ENCODE measurements at places on chromosomes 1 and 21.
A peak's percentile ranks its signal among the peaks of the same experiment; 100 is the strongest.

DNA sequence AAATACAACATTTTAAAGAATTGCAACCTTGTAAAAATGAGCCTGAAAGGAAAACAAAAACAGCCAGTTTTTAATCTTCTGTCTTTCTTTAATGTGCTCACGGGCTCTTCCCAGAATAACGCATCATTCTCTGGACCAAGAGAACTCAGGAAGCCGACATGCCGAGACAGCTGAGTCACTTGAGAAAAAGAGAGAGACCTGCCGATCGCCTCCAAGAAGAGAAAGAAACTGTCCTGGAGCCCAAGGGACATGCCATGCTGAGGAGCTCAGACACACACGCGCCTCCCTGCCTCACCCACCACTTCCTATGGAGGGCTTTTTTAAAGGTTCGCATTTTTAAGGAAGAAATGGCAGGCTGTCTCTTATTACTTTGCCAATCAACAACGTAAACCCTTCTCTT, 176.4 kb downstream of the ZNF281 start:
- DNase-seq: peak; percentile 20

GRCh38 chr1:229694053-229694693, 68.1 kb downstream of the URB2 start:
- DNase-seq: peak; percentile 68

GRCh38 chr1:169483500-169483966, 2.2 kb downstream of the SLC19A2 start:
- DNase-seq: no peak

GRCh38 chr21:19999369-20000272, 998.6 kb upstream of the NCAM2 start:
- DNase-seq: no peak

- DNase-seq: no peak
Observed at GRCh38 chr1:53586765-53587164, 127.6 kb downstream of the DMRTB1 start.

- no peak for DNase-seq
Observed at GRCh38 chr1:25996966-25997827, 666 bp downstream of the PAFAH2 start.

DNA sequence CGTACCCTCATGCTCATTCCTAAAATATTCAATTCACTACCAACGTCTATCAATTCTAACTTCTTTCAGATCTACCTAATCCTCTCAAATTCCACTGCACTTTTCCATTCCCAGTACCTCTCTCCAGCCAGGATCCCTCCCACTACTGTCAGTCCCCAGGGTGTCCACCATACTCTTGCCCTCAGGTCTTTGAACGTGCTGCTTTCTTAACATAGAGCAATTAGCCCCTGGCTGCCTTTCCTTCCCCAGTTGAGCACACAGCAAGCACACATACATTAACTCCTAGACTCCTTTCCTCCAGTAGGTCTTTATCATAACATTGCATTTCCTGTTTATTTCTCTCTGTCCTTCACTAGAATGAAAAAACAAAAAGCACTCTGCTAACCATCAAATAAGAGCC, 126.7 kb downstream of the NTNG1 start:
- no peak for DNase-seq

DNA sequence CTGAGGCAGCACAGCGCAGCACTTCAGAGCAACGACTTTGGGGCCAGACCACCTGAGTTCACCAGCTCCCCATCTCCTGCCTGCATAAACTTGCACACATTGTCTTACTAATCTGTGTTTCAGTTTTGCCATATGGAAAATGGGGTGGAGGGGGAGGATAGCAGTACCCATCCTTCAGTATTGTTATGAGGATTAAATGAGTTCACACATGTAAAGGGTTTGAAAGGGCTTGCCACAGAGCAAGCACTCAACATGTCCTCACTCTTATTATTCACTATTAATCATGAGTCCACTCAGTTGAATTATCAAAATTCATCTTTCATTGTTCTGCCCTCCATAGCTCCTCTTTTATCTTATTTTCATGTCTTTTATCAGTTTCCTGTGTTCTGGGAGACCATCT, 40.1 kb upstream of the BMP8B start:
- no peak for DNase-seq

DNA sequence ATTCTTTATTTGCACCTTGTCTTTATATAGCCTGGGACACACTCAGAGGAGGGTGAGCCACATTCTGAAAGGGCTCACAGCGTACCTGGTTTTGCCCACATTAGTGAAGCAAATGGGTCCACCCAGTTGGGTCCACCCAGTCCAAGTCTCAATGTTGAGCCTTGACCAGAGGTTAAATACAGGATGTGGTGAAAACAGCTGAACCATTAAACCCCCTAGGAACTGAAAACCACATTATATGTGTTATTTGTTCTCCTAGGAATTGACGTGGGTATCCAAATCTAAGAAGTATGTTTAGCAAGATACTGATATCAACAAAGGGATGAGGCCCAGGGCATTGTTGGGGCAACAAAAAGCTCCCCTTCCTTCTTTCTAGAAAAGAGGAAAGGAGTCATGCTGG, 83.8 kb downstream of the SETD4 start:
- DNase-seq: no peak

GRCh38 chr1:56490619-56491018, 88.7 kb downstream of the PLPP3 start:
- no peak for DNase-seq

DNA sequence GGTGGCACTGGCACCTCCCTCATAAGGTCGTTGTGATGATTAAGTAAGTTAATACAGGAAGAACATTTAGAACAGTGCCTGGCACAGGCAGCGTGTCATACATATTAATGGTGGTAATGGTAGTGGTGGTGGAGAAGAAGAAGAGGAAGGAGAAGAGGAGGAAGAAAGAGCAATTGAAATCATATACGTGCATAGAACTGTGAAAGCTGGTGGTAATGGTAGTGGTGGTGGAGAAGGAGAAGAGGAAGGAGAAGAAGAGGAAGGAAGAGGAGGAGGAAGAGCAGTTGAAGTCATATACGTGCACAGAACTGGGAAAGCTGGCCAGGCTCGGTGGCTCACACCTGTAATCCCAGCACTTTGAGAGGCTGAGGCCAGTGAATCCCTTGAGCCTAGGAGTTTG, 121.3 kb upstream of the HOOK1 start:
- DNase-seq: no peak

DNA sequence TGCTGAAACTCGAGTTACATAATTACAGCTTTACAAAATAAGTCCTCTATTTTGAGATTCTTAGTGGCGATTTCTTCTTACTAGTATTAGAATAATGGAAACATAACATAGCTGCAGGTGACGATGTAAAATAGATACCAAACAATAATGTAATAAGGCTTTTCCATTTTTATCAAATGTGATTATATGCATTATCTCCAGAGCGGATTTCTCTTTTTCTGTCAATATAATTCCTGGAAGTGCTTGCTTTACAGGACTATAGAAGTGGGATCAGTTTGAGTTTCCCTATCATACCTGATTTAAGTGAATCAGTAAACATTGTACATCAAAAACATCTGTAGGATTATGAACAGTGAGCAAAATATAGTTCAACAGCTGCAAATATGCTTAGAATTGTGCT, 442.5 kb downstream of the NEGR1 start:
- no peak for DNase-seq

Measured in NT2/D1 (cell line).